ENCODE measurements at places on chromosomes 11 and 22.
A peak's percentile ranks its signal among the peaks of the same experiment; 100 is the strongest.

GRCh38 chr11:20026629-20027555 is 133.4 kb downstream of the DBX1 start:
- no peak for DNase-seq

- no peak for DNase-seq
These were observed 8.2 kb upstream of the CCDC188 start for GRCh38 chr22:20159076-20159475.

DNA sequence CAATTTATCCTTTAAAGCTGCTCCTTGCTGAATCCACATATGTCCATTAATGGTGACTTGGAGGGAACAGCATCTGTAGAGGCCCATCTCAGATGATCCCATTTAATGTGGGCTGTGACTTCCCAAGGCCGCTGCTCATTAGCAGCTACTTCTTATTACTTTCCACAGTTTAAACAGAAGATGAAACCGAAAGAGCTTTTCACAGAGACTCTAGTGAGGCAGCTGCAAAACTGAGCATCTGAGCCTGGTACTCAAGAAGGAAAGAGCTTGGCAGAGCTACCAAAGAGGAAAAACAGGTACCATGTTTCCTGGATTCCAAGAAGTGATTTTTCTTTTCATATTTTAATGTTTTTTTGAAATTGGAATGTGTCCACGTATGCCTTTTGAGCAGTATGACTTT is 110.5 kb upstream of the NARS2 start:
- DNase-seq: no peak

DNA sequence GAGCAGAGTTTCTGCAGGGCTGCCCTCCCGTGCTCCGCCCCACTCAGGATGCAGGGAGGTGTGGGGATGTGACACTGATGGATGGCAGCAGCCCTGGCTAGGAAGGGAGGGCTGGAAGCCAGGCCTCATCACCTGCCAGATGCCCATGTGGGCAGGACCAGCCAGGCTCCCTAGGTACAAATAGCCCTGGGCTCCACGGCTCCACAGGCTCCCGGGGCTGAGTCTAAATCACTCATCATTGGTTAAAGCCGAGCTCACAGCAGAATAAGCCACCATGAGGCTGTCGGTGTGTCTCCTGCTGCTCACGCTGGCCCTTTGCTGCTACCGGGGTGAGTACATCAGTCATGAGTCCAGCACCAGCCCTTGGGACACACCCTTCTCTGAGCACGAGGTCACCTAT is at the start of gene SCGB1D1:
TSS of gene SCGB1D1 (plus strand) at position 206 of the 400 bp plus-strand sequence. CDS start at position 275, 69 bp downstream.
- DNase-seq: no peak

GRCh38 chr11:130241713-130242112 is 73.0 kb downstream of the ZBTB44 start:
- no peak for DNase-seq

DNA sequence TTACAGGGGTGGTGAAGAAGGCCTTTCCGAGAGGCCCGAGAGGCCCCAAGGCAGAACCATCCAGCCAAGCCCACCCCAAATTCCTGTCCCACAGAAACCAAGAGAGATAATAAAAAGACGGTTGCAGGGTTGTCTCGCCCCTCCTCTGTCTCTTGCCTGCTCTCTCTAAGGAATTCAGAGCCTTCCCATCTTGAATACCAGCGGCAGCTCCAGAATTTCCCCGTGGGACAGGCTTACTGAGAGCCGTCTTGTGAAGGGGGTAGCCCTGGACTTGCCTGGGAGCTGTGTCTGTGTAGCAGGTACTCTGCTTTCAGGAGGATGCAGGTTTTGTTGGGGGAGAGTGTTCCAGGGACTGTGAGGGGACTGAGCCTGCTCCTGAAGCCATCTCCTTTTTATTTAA is 9.6 kb upstream of the EIF3D start:
- DNase-seq: no peak

GRCh38 chr22:26431261-26431995 is 2.4 kb downstream of the ASPHD2 start:
- DNase-seq: peak; percentile 58

GRCh38 chr11:2555891-2556290 is 111.1 kb downstream of the KCNQ1 start:
- no peak for DNase-seq

GRCh38 chr11:26820739-26821138 is 98.9 kb upstream of the SLC5A12 start:
- no peak for DNase-seq

DNA sequence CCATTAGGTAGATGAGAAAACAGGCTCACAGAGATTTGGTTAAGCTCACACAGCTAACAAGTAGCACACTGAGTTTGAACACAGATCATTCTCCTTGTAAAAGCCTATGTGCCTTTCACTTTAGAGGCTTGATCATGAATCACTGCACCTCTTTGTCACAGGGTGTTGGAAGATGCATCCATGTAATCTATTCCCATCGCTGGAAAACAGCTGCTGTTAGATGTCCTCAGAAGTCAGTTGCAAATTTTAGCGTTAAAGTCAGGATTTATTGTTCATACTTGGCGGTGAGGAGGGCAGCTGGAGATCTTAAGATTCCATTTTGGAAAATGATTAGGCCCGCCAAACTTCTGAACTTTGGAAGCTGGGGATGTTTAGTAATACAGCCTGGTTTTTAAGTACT is 2.6 kb downstream of the CNTF start:
- DNase-seq: no peak

DNA sequence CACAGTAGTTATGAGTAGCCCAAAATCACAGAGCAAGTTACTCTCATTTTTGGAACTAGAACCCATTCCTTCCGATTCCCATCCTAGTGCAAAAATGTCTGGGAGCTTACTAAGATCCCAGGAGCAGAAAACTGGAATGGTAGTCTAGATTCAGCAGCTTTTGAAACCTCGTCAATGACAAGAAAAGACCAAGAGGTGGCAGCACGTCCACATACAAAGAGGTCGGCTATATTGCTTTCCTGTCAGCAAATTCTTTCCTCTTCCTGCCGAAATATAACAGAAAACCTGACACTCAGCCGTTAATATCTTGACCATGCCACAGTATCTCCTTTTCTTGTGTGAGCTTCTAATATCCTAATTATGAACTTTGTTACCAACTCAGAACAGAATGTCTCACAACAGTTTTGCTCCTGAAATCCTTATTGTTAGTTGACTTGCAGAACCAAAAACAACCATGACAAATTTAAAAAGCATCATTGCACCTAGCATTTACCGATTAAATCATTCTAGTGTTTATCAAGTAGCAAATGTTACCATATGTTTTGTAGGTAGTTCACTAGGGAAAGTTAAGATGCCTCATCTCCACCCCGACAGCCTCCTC is 92.8 kb upstream of the OR9G4 start:
- DNase-seq: peak; percentile 30

GRCh38 chr11:108912581-108912980 is 247.7 kb downstream of the DDX10 start:
- no peak for DNase-seq

Measured in GM13976 (cell line).